ENCODE measurements at places on chromosomes 12 and 14.

DNA sequence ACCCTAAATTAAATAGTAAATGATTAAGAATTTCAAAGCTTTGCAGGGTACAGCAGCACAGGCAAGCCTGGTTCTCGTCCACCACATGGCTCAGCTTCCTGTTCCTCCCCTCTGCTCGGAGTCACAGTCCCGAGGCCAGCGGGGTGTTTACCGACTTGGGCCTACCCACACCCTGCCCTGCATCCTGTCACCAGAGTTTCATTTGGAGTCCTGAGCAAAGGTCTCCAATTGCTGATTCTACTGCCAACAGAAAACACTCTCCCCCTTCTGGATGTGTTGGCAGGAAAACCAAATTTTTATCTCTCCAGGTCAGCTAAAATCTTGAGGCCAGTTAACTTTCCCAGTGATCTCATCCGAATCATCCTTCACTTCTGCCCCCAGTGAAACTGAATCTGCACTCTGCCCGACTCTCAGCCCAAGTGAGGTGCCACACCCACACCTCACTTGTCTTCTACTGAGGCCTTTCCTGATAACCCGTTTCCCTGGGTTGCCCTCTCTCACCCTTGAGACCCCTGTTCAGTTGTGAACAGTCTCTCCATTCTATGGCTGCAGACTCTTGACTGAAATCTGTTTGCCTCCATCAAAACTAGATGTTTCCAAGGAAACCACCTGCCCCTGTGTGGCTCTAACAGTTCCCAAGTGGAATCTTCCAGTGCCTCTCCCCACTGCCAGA is 71.2 kb downstream of the VCPKMT start:
- DNase-seq: peak; percentile 75

DNA sequence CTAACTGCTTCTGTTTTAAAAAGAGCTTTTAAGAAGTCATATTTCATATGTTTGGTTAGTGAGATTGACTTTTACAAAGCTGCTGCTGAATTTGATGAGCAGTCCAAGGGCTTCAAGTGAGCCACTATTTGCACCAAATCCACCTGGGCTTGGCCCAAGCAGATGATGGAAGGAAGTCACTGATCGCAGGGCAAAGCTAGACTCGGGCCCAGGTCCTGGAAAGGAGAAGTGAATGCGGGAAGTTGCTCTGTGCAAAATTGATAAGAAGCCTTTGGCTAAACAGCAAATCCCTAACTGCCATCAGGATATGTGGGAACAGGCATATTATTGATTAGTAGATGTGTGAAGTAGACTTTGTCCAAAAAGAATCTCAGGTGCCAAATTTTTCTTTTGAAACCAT is 30.5 kb downstream of the PLXNC1 start:
- DNase-seq: no peak

DNA sequence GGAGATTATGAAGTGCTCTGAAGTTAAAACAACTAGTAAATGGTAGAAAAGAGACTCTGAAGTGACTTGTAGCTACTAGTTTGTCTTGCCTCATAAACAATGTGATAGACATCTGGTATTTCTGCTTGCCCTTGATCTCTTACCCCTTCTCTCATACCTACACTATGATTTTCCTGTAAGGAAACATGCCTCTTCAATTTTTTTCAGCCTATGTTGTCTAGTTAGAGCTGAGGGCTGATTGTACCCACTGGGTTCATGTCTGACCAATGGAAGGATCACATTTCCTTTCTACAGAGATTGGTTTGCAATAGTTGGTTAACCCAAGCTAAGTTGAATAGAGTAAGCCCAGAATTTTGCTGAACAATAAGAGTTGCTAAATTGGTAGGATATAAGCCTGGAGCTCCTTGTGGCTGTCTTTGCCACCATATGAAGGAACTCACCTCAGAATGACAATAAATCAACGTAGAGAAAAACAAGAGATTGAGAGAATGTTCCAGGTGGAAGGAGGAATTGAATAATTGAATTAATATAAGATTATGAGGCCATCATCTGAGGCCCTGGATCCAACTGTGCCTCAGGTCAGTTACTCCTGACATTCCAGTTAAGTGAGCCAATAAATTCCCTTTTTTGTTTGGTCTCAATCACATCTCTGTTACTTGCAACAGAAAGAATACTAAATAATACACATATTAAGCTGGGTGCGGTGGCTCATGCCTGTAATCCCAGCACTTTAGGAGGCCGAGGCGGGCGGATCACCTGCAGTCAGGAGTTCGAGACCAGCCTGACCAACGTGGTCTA is 346.4 kb downstream of the ZFP36L1 start:
- DNase-seq: no peak

DNA sequence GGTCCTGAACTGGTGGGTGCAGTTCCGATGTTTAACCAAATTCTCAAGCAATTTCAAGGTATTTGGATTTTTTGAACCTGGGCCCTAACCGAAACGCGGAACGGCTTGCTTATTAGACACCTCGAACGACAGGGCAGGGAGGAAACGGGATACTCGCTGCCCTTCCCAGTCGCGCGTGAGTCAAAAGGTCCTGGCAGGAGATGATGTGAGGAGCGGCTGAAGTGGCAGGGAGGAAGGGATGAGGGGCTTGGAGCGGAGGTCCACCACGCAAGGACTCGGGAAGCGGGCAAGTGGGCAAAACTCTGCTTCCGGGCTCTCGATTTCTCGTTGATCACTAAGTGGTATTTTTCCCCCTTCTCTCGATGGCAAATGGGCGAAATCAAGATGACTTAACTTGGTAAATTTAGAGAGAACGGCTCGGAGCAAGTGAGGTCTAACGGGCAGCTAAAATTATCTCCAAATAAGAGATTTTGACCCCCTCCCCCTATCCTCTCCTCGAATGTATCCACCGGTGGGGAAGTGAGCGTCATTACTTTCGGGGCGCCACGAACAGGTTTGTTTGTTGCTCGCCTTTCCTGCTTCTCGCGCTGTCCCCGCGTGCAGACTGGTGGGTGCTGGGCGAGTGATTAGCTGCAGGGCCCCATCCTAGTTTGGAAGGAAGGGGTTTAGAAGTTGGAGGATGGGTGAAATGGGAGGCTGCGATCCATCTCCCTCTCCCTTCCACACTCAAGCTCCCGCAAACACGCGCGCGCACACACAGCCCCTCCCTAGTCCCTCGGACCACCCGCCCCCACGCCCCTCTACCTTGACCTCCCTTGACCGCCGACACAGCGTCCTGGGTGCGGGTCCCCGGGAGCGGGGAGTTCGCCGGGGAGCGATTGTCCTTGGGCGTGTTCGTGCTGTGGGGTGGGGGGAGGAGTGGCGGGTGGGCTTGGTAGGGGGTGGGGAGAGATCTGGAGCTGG is 986 bp upstream of the NTF3 start:
- DNase-seq: no peak

DNA sequence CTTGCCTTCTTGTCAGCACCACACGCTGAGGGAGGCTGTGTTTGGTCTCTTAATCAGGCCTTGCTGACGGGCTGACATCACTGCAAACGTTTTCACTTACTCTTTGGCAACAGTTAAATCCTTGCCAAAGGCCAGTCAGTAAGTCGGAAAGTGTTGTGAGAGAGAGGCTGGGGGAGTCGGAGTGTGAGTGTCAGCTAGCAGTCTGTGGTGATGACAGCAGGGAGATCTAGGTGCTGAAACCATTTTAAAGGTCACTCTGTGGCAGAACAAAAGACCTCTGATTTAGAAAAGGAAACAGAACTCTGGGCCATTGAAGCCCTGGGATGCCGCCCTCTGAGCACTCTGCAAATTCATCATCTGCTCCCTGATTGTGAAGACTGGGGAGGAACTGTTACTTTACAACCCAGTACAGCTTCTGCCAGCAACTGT is 143.5 kb downstream of the PAX9 start:
- no peak for DNase-seq

DNA sequence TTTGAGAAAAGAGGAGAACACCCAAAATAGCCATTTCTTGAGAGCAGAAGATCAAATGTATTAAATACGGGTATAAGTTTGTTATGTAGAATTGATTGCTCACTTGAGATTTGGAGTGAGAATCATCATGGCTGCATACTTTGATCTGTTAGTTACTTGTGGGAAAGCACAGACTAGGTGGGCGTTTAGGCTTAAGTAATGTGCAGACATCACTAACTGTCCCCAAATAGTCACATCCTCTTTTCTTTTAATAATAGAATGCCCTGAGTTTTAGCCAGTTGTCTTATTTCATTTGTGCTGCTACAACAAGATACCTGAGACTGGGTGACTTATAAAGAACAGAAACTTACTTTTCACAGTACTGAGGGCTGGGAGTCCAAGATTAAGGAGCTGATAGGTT is 14.3 kb upstream of the GTF2A1 start:
- no peak for DNase-seq

GRCh38 chr12:110339184-110339952 is 58.3 kb downstream of the ATP2A2 start:
- no peak for DNase-seq

Data from CD4-positive, alpha-beta T cell treated with Interleukin-15 for 4 hours (primary cell).